ENCODE measurements at places on chromosomes 6 and 20. TPM values are rescaled to one million over a fixed set of nuclear protein-coding genes. Genes with fewer than 3 reads are reported as not detected.

SLC32A1 gene
- total RNA-seq, result not detected

SLC17A3 gene
- total RNA-seq, result not detected

LGSN gene
- not detected for total RNA-seq

FAM209B gene
- 0.13 TPM for total RNA-seq

TM9SF4 gene
- 25.7 TPM for total RNA-seq

OPN5 gene
- 0.18 TPM for total RNA-seq

GRCh38 chr6:90953405-90954161, 366.7 kb upstream of the MAP3K7 start:
- no peak for DNase-seq
- no peak overlapping the region for H3K27ac ChIP-seq
- no peak overlapping the region for H3K4me3 ChIP-seq
- H3K36me3 ChIP-seq, result no peaks in the 10 kb centered on the region
- H3K27me3 ChIP-seq, result no peaks in the 10 kb centered on the region

DNA sequence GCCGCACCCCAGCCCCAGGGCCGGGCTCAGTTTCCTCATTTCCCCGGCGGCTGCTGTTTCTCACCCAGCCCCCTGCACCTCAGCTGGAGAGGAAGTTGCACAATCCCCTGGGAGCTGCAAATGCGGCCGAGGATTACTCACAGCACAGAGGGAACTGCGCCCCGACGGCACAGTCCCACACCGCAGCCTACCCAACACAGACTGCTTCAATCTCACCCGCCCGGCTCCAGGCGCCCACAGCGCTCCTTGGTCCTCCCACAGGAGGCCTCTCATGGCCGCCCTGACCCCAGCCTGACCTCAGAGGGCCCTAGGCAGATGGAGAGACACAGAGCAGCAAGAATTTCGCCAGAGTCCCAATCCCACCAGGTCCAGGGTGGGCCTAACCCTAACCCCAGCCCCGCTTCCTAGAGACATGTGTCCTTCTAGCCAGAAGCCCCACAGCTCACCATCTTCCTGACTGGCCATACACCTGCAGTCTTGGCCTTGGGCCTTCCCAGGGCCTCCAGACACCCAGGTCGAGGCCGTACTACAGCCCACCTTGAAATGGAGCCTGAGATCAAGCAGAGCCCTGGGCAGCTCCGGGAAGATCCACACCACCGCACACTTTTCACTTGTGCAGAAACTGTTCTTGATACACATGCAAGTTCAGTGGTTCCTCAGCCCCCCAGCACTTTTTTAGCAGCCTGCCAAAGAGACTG, 11.7 kb downstream of the TFEB start:
- H3K27ac ChIP-seq, result no peak overlapping the region
- H3K27me3 ChIP-seq, result no peaks in the 10 kb centered on the region
- no peaks in the 10 kb centered on the region for H3K36me3 ChIP-seq

DNA sequence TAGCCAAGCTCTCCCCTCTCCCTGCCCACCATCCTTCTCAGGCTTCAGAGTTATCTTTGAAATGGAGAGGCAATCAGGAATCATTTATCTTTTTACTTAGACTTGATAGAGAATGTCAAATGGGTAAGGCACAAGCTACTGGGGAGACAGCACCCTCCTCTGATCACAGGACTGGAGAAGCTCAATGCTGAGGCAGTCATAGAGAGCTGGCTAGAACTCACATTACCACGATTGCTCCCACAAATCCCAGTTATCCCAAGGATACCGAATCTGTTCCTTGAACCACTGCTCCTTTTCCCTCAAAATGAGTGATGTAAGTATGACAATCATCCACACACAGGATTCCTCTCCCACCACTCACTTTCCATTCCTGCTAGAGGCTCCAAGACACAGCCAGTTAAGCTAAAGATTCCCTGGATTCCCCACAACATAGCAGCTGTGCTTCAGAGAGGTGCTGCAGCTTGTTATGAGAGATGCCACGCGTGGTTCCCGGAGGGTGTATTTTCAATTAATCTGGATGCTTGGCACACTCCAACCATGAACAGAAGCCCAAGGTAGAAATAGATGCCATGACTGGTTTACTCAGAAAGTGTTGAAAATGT, 96.2 kb upstream of the VGLL2 start:
- peaks cover 35% of the 10 kb centered on the region for H3K4me1 ChIP-seq
- no peaks in the 10 kb centered on the region for H3K27me3 ChIP-seq
- no peaks in the 10 kb centered on the region for H3K36me3 ChIP-seq
- no peak overlapping the region for H3K4me3 ChIP-seq
- peak overlapping the region; percentile 87 for H3K27ac ChIP-seq

- H3K4me3 ChIP-seq, result no peak overlapping the region
- H3K27ac ChIP-seq, result no peak overlapping the region
- peaks cover 3% of the 10 kb centered on the region for H3K27me3 ChIP-seq
- no peaks in the 10 kb centered on the region for H3K36me3 ChIP-seq
- H3K4me1 ChIP-seq, result no peaks in the 10 kb centered on the region
These were observed 53.5 kb upstream of the SLC2A12 start for GRCh38 chr6:134105940-134106339.

DNA sequence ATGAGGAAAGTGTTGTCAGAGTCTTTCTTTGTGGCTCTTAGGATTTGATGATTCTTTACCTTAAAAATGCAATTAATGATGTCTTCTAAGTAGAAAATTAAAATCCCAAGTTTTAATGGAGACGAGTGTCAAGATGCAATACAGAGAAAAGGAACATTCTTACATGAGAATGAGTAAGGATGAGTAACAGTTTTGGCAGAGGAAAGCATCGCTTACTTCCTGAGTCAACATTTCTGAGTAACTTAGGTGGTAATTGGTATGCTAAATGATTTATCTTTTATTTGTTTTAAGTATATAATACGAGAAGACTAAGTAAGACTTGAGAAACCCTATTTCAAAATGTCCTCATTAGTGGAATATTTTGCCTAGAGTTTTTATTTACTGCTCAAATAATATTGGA, 101.3 kb downstream of the RTN4IP1 start:
- no peaks in the 10 kb centered on the region for H3K36me3 ChIP-seq
- peaks cover under 1% of the 10 kb centered on the region for H3K27me3 ChIP-seq
- DNase-seq, result no peak

DNA sequence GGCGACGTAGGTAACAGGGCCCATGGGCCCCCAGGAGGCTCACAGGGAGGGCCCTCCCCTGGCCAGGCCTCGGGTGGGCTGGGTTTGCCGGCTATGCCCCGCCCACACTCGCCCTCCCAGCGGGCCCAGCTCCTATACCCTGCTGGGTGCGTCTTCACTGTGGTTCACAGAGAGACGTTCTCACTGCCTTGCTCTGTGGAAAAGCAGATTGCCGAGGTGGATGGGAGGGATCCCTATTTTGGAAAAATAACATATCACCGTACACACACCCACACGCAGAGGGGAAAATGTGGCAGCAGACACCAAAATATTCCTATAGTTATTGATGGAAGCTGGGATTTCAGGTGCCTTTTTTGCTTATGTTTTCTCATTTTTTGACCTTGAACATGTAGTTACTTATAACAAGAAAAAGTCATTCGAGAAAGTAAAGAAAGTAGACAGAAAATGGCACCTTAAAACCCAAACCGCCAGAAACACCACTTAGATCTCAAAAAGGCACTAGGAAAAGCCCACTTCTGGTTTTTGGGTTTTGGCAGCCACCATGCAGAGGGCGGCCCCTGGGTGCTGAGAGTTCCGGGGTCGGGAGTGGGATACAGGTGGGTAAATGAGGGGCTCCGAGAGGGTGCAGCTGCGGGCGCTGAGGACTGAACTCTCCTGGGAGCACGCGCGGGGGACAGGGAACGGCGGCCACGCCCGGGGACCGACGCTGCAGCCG, 49.4 kb downstream of the TMEM242 start:
- H3K36me3 ChIP-seq, result no peaks in the 10 kb centered on the region
- peak overlapping the region; percentile 65 for H3K4me3 ChIP-seq
- peak; percentile 21 for DNase-seq
- H3K4me1 ChIP-seq, result peaks cover 21% of the 10 kb centered on the region
- no peak overlapping the region for H3K27ac ChIP-seq

DNA sequence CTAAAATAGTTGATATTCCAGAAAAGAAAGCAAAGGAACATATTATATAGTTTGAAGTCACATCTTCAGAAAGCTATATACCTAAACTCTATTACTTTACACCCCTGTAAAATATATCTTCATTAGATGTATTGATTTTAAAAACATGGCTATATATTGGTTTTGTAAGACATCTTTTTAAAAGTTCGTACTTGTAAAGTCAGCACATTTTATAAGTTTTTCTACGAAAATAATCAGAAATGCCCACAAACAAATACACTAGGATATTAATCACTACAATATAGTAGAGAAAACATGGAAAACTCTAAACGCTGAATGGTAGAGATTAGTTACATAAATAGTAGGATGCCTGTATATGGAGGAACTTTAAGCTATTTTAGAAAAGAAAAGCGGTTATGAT, 52.9 kb downstream of the RNF217 start:
- no peak for DNase-seq
- no peak overlapping the region for H3K27ac ChIP-seq
- no peak overlapping the region for H3K4me3 ChIP-seq
- H3K36me3 ChIP-seq, result no peaks in the 10 kb centered on the region
- H3K4me1 ChIP-seq, result no peaks in the 10 kb centered on the region
- H3K27me3 ChIP-seq, result no peaks in the 10 kb centered on the region

- no peaks in the 10 kb centered on the region for H3K27me3 ChIP-seq
- H3K4me1 ChIP-seq, result peaks cover 24% of the 10 kb centered on the region
- H3K4me3 ChIP-seq, result peak overlapping the region; percentile 95
- DNase-seq, result peak; percentile 94
- H3K27ac ChIP-seq, result peak overlapping the region; percentile 95
- no peaks in the 10 kb centered on the region for H3K36me3 ChIP-seq
These were observed 675 bp upstream of the TRERF1 start for GRCh38 chr6:42452171-42453030.

DNA sequence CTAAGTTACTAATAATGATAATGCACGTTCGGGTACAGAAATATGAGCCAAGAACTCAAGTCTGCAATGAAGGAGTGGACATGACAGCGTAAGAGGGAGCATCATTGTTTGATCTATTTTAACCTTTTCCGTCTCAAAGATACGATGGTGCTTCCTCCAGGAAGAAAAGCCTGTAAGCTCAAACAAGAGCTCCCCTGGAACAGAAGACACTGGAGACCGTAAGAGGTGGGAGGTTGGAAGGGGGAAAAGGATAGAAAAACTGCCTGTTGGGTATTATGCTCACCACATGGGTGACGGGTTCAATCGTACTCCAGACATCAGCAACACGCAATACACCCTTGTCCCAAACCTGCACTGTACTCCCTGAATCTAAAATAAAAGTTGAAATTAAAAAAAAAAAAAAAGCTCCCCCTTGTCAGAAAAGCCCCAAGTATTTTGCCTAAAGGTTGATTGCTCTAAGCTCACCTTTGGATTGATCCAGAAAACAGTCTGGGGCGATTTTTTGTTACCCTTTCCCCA, 180.5 kb downstream of the TRIM27 start:
- H3K27ac ChIP-seq, result no peak overlapping the region
- peaks cover 59% of the 10 kb centered on the region for H3K27me3 ChIP-seq
- no peak overlapping the region for H3K4me3 ChIP-seq
- no peaks in the 10 kb centered on the region for H3K4me1 ChIP-seq
- DNase-seq, result no peak

GRCh38 chr20:63978319-63979228, 868 bp downstream of the SAMD10 start:
- H3K27ac ChIP-seq, result peak overlapping the region; percentile 62
- H3K27me3 ChIP-seq, result no peaks in the 10 kb centered on the region
- H3K36me3 ChIP-seq, result peaks cover 13% of the 10 kb centered on the region
- DNase-seq, result peak; percentile 69
- peak overlapping the region; percentile 58 for H3K4me3 ChIP-seq
- H3K4me1 ChIP-seq, result peaks cover 44% of the 10 kb centered on the region

GRCh38 chr6:44446626-44447300, 59.3 kb downstream of the CDC5L start:
- no peak overlapping the region for H3K4me3 ChIP-seq
- DNase-seq, result no peak
- H3K27ac ChIP-seq, result no peak overlapping the region
- peaks cover 14% of the 10 kb centered on the region for H3K36me3 ChIP-seq
- H3K4me1 ChIP-seq, result peaks cover 3% of the 10 kb centered on the region

DNA sequence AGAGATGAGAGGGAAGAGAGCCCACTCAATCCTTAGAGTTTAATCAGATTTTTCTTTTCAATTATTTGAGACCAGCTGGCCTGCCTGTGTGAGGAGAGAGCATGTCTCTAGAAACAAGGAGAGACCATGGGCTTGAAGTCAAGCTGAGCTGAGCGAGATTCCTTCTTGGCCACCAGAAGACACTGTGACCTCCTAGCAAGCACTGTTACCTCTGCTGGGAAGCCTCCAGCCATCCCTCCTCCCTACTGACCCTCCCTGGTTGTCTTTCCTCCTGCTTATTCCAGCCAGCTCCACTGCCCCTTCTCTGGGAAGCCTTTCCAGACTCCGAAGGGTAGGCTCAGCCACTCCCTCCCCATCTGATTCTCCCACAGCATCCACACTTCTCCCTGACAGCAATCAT, 110.0 kb downstream of the SCML4 start:
- no peak for DNase-seq
- no peak overlapping the region for H3K27ac ChIP-seq
- H3K27me3 ChIP-seq, result no peaks in the 10 kb centered on the region

DNA sequence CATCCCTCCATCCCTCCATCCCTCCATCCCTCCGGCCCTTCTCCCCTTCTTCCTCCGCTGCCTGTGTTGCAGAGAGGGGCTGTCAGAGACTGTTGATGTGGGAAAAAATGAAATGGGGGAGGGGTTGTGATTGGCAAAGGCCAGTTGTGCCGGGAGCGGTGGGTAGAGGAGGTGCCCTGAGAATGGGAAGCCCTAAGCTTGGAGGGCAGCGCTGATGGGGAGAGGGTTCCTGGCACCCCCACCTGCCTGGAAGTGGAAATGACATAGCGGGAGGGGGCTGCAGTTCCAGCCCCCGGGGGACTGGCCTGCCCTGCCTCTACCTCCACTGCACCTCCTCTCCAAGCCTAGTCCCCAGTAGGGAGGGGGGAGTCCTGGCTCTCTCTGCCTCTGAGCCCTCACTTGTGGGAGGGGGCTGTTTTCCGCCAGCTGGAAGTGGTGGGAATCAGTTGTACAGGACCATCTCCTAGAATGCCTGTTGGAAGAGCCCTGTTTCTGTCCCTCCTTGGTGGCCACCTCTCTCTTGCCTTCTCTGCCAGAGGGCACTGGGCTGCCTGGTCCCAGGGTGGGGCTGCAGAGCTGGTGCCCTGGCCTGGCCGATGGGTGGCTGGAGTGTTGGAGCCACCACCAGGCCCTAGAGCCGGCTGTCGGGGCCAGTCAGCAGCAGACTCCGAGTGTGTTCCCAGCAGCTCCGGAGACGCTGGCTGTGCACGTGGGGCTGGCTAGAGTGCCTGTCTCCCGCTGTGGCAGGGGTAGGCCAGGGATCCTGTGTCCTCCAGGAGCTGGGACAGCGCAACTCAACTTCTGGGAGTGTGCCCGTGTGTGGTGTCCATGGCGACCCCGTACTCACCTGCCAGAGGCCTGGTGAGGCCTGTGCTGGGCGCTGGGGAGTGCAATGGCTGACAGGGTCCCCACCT, 1.5 kb downstream of the DLGAP4 start:
- no peak overlapping the region for H3K27ac ChIP-seq
- no peak overlapping the region for H3K4me3 ChIP-seq
- DNase-seq, result no peak
- peaks cover 86% of the 10 kb centered on the region for H3K27me3 ChIP-seq
- no peaks in the 10 kb centered on the region for H3K36me3 ChIP-seq

- H3K27me3 ChIP-seq, result peaks cover 6% of the 10 kb centered on the region
- no peaks in the 10 kb centered on the region for H3K36me3 ChIP-seq
- H3K4me1 ChIP-seq, result peaks cover 16% of the 10 kb centered on the region
- no peak overlapping the region for H3K27ac ChIP-seq
These were observed 19.3 kb downstream of the KCNK17 start for GRCh38 chr6:39294899-39295298.
